ENCODE measurements at places on chromosomes 13 and 19.

DNA sequence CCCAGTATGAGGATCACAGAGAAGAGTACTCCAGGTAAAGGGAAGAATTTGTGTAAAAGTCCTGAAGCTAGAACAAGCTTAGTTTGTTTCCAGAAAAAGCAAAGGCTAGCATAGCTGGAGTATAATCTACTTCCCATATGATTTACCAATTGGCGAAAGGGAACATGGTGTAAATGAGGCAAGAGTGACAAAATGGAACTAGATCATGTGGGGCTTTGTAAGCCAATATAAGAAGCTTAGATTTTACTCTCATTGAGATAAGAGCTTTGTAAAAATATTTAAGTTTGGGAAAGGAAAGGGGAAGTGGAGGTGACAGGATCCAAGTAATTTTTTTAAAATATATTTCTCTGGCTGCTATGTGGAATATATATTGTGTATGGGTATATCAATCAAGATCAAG lies 234.9 kb downstream of the KCTD12 start:
- DNase-seq, result no peak

DNA sequence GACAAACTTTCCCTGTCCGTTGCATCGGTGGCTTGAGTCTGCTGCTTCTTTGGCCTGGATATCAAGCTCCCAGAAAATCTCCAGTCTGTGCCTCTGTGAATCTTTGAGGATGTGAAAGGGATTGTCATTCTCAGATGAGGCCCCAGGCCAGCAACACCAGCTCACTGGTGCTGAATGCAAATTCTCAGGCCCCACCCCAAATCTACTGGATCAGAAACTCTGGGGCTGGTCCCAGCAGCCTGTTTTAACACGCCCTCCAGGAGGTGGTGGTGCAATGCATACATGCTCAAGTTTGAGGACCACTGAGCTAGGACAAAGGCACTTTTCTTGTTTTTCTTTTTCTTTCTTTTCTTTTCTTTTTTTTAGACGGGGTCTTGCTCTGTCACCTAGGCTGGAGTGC lies 23.6 kb downstream of the TNFSF11 start:
- no peak for DNase-seq

GRCh38 chr13:28423010-28423409 lies 71.9 kb downstream of the FLT1 start:
- DNase-seq, result no peak

- no peak for DNase-seq
Measured at GRCh38 chr19:53057904-53058580, 13.5 kb downstream of the ERVV-2 start.

- DNase-seq, result no peak
Measured at GRCh38 chr13:45859705-45860104, 8.2 kb upstream of the SIAH3 start.
